Smooth muscle cell of the pulmonary artery (primary cell): ENCODE measurements at places on chromosomes 12 and 14. TPM values are rescaled to one million over a fixed set of nuclear protein-coding genes. Genes with fewer than 3 reads are reported as not detected.

The EIF5 gene
- total RNA-seq: 134 and 227 TPM in 2 replicates

The CBLN3 gene
- total RNA-seq: 3.5 and 4.2 TPM in 2 replicates

The KRT78 gene
- not detected in 2 replicates for total RNA-seq

The SINHCAF gene
- 9.8 and 14.0 TPM in 2 replicates for total RNA-seq

The ARG2 gene
- total RNA-seq: 3.8 and 4.1 TPM in 2 replicates

The ADAM20 gene
- 2.4 and 2.5 TPM in 2 replicates for total RNA-seq

The KITLG gene
- 68.7 and 91.6 TPM in 2 replicates for total RNA-seq

The IQSEC3 gene
- total RNA-seq: 0.07 and 0.17 TPM in 2 replicates

The IL23A gene
- total RNA-seq: not detected in 2 replicates

The FAM181A gene
- not detected in 2 replicates for total RNA-seq

The AMHR2 gene
- total RNA-seq: not detected in 2 replicates

The KRT73 gene
- not detected in 2 replicates for total RNA-seq

The GNG2 gene
- 13.7 and 43.6 TPM in 2 replicates for total RNA-seq

The IKZF4 gene
- 2.4 and 2.7 TPM in 2 replicates for total RNA-seq

The RNF212B gene
- total RNA-seq: not detected in 2 replicates

The CFAP54 gene
- 1.8 and 2.6 TPM in 2 replicates for total RNA-seq

The PTPRR gene
- total RNA-seq: 0.78 and 0.92 TPM in 2 replicates

The KRT71 gene
- total RNA-seq: not detected in 2 replicates

The CFL2 gene
- 74.8 and 106 TPM in 2 replicates for total RNA-seq

The TAS2R7 gene
- not detected in 2 replicates for total RNA-seq

The COX8C gene
- not detected in 2 replicates for total RNA-seq

The ZBTB42 gene
- total RNA-seq: 2.7 and 5.8 TPM in 2 replicates

The MYF6 gene
- total RNA-seq: not detected in 2 replicates

The SERPINA12 gene
- total RNA-seq: not detected in 2 replicates

The NR1H4 gene
- total RNA-seq: 0.23 TPM in 1 of 2 replicates, not detected in the other
